ENCODE measurements at places on chromosomes 6 and 20.

GRCh38 chr20:5354901-5355300, 38.1 kb upstream of the PROKR2 start:
- no peak for DNase-seq

GRCh38 chr20:58241766-58242465, 13.5 kb upstream of the ANKRD60 start:
- DNase-seq: no peak

DNA sequence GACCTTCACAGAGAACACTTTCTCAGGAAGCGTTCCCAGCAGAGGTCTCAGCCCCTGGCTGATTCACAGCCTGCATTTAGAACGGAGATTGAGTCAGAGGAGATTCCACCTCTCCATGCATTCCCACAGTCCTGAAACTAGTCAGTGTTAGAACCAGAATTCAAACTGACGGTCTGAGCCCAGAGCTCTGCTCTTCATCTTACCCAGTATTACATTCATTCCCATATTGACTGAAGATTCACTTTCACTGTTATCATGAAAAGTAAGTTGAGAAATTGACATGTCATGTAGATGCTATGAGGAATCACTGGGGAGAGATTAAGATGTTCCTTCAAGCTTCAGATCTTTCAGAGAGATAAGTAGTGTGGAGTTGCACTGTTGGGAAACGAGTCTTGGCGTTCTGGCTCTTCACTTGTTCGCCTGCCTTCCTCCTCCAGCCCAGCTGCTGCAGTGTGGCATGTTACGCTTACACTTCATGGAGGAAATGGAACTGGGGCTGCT, 28.3 kb downstream of the MAS1 start:
- no peak for DNase-seq

DNA sequence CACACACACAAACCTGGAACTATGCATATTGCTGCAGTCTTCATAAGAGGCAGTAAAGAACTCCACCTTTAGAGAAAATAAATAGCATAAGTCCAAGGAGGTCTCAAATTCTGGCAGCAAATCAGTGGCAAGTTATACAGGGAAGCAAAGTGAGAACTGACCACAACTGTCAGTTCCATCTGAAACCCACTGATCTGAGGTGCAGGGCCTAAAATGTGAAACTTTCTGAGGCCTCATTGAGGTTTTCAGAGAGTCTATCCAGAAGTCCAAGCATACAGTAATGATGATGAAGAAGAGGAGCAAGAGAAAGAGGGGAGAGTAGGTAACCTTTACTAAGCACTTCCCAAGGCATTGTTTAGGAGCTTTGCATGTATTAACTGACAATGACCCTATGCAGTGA, 36.3 kb downstream of the MTFR2 start:
- no peak for DNase-seq

DNA sequence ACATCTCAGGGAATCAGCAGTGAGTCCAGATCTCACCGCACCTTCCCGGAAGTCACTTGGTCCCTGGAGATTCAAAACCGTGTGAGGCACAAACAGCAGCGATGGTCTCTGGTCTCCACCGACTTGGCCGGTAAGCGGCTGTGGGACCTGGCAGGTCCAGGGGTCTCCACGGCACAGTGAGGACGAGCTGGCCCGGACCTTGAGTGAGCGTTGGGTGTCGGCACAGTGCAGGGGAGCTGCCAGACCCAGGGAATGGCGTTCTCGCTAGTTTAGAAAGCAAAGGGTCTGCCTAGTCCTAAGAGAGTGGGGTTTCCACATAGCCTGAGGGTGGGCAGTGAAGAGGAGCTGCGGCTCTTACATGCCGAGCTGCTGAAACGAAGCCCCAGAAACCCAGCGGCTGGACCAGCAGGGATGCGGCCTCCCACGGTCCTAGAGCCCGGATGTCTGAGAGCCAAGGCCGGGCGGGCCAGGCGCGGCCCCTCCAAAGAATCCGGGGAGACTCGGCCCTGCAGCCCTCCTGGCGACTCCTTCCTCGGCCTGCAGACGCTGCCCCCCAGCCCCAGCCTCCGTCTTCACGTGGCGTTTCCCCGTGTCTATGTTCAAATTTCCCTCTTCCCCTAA, 185.0 kb downstream of the ERMARD start:
- DNase-seq: no peak

DNA sequence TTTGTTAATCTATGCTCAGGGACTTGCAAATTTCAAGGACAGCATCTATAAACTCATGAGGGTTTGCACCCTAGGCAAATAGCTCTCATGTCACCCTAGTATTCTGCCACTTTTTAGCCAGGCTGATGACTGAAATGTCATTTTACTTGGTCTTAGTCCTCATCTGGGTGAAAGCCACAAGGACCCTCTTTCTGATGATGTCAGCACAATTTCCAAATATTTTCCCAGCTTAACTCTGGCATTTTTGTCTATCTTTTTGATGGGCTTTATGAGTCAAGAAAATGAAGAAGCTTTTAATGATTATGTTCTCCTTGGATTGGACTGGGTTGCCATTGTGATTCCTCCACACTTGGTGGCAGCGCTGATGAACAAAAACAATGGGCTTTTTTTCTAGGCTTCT, 420.1 kb upstream of the BTBD3 start:
- DNase-seq: no peak

GRCh38 chr6:127539272-127539671, 20.1 kb upstream of the MTCL3 start:
- DNase-seq: no peak
